Activated T-cell treated with anti-CD3 and anti-CD28 coated beads, Interleukin-2, amount 50 U/mL, for 4 hours (primary cell): ENCODE measurements at places on chromosomes 5 and 9.

DNA sequence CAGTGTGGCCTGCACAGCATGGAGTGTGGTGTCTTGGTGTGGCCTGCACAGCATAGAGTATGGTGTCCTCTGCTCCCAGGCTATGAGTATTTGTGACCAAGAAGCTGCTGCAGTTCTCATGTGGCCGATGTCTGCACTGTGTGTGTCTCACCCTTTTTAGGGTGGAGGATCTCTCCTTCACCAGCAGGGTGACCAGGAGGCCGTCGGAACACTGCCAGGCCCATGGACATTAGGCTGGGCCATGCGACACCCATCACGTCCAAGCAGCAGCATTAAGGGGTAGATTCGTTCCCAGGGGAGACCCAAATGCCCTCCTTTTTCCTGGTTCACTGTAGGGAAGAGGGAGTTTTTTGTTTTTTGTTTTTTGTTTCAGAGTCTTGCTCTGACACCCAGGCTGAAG is 115.3 kb upstream of the SPIN1 start:
- no peak for DNase-seq

DNA sequence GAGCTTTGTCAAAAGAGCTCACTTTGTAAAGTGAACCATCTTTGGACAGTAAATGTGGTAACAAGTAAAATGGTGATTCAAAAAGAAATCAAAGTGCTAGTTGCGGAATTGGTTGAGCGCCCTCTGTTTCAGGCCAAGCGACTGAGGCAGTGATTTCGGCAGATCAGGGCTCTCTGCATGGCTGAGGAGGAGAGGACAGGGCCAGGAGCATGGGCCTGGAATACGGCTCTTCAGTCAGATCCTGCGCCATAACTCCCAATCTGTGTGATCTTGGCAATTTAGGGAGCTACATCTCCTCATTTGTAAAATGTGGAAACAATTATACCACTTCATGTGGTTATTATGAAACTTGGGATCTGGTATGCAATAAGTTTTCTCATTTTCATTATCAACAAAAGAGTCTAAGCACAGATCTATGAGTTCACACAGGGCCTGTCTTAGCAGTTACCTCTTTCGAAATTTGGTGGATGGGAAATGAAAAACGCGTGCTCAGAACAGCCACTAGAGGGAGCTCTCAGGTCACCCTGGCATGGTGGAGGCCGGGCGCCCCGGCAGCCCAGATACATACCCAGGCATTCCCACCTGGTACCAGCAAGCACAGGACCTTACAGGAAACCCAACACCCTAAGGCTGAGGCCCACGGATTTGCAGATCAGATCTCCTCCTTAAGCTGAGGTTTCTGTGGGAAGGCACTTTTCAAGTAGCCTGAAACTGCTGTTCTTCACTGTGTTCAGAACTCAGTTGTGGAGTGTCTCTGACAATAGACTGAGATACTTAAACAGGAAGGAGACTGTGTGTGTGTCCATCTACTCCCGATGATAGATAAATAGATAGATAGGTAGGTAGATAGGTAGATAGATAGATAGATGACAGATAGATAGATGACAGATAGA is 303.7 kb downstream of the RAB3C start:
- DNase-seq = peak; percentile 47

GRCh38 chr9:136846376-136847087 is 2.7 kb upstream of the PHPT1 start:
- DNase-seq = peak; percentile 36

DNA sequence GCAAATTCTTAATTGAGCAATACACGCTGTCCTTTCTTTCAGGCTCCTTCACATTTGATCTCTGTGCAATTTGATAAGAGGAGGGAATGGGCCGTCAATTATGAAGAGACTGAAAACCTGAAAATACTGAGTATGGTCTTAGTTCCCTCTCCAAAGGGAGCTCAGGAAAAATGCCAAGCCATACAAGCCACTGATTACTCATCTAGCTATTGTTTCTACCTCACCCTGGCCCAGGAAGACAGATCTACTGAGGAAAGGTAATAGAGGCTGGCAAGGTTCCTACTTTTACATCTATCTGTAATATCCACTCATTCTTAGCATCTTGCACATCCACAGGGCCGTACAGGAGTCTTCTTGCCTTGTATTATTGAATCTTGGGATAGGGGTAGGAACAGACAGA is 23.7 kb upstream of the TNC start:
- DNase-seq = no peak

GRCh38 chr9:106172265-106172664 is 477.9 kb downstream of the TMEM38B start:
- DNase-seq = no peak

DNA sequence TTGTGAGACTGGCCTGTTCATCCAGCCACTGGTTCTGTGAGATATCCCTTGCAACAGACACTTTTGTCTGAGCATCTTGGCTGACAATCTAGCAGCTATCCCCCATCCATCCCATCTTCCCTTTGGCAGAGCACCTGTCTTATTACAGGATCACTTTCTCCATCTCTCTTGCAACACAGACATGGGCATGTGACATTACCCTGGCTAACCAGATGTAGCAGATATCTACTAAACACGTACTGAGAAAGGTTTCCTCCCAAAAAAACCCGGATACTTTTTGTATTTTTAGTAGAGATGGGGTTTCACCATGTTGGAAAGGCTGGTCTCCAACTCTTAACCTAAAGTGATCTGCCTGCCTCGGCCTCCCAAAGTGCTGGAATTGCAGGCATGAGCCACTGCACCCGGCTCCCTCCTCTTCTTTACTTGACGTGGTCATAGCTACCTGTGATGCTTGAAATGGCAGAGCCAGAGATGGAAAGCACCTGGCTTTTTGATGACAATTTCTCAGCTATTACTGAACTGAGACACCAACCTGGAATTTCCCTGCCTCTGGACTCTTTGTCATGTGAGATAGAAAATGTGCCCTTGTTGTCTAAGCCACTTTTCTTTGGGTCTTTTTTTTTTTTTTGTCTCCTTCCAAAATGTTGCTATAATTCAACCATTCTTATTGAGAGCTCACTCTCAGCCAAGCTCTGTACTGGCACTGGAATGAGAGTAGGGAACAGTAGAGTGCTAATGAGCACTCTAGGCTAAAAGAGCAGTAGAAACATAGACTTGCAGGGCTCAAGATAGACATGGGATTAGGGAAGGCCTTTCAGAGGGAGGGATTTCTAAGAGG is 32.6 kb downstream of the FNBP1 start:
- peak; percentile 43 for DNase-seq

- DNase-seq = no peak
These were observed 45.9 kb downstream of the AGXT2 start for GRCh38 chr5:35001842-35002241.

DNA sequence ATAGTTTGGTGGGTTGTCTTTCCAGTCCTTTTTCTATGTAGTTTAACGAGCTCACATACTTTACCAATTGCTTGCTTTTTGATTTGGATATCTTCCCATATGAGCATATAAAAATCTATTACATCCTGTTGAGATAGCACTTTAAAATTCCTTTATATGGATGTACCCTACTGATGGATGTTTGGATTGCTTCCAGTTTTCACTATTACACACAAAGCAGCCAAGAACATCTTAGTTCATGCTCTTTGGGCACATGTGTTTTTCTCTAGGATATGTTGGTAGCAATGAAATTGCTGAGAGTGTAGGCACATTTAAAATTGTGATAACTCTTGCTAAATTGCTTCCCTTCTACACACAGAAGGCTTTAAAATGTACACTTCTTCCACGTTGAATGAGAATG is 56.1 kb upstream of the NTRK2 start:
- no peak for DNase-seq

- DNase-seq = peak; percentile 65
These were observed 17.9 kb upstream of the EGFL7 start for GRCh38 chr9:136644593-136645351.

DNA sequence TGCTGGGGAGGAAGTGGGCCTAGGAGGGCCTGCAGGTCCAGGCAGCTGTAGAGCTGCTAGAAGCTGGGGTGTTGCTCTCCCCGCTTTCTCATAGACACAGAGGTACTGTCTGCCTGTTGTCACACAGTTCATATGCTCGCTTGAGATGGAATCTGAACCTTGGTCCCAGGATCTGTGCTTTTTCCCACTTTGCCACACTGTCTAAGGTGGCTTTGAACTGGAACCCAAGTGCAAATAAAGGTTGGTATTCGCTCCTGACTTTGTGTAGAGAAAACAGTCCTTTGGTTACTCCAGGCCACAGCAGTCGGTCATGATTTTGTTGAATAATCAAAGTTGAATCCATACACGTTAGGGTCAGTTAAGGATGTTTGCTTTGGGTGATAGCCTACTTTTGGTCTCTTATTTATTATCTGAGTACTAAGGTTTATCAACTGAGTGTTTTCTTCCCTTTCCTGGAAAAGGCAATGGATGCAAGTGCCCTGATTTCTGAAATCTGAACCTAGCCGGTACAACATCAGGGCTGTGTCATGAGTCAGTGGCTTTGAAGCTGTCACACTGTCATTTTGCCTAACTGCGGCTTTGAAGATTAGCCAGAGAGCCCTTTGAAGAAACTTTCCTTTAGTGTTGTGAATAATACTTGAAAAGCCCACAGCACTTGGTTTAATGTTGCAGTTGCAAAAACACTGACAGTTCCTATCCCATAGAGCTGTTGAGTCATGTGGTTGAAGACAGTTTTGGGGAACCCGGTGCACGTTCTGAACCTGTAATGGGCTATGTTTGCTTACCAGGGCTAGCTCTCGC is 41.3 kb downstream of the HABP4 start:
- no peak for DNase-seq
